ENCODE measurements at places on chromosomes 7 and 10. TPM values are rescaled to one million over a fixed set of nuclear protein-coding genes. Genes with fewer than 3 reads are reported as not detected.

Gene NPFFR1
- total RNA-seq = 2.9 TPM

Gene XRCC2
- 9.1 TPM for total RNA-seq

Gene CEP55
- total RNA-seq = 42.0 TPM

Gene GRID2IP
- not detected for total RNA-seq

Gene TAS2R39
- not detected for total RNA-seq

Data from HT-29 (cell line).